ENCODE measurements at places on chromosomes 16 and 17.

GRCh38 chr17:796609-797008 lies 14.5 kb downstream of the MRM3 start:
- no peak for DNase-seq

GRCh38 chr16:84009282-84009681 lies 33.3 kb downstream of the SLC38A8 start:
- DNase-seq, result no peak

DNA sequence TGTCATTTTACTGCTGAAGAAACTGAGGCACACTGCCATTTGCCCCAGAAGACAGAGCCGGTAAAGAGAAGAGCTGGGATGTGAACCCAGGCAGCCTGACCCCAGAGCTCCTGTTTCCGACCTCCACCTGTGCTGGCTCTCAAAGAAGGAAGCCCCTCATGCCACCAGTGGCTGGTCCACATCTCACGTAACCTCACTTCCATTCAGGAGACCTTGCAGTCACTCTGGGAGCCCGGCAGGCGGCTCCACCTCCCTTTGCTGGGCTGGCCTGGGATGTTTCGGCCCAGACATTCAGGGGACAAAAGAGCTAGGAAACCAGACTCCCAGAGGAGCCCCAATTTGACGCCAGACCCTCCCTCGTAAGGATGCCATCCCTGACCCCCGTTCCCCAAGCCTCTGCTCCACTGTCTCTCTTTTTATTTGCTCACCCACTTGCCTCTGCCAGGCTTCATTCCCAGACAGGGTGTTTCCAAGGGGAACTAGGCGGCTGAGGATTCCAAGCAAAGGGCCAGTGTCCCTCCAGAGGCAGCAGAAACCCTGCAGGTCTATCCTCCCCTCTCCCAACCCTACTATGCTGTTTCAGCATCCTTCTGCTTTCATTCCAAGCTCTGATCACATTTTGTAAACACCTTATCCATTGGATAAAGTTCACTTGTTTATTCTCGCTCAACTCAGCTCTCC lies 2.8 kb downstream of the TAF1C start:
- no peak for DNase-seq

GRCh38 chr17:62648251-62648955 lies 20.9 kb downstream of the MRC2 start:
- no peak for DNase-seq

GRCh38 chr17:42120770-42121769 lies at the start of gene KAT2A:
Gene KAT2A, minus strand, starts transcription at chr17:42121367. Its CDS starts 63 bp downstream, at chr17:42121304.
- peak; percentile 84 for DNase-seq

DNA sequence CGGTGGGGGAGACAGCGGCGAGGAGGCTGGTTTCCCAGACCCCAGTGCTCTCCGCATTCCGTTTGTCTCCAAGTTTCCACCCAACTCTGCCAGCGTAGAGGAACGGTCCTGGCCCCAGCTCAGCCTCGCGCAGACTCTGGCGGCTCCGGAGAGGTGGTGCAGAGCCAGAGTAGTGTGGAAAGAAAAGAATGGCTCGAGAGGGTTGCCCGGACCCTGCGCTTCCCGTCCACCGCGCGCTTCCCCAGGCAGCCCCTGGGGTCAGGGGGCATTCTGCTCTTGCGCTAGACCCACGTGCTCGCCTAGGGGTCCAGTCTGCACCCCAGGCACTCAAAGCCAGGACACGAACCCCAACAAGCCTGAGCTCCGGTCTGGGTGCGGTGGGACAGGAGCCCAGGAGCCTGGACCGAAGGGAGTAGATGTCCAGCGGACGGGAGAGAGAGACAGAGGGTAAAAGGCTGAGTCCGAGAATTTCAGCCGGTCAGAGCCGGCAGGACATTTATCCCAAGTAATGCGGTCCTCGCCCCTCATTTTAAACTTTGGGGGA lies 3.8 kb downstream of the PMP22 start:
- DNase-seq, result no peak

- DNase-seq, result no peak
These were observed 3.9 kb upstream of the CDT1 start for GRCh38 chr16:88799569-88800276.

- DNase-seq, result no peak
These were observed 4.4 kb downstream of the MYL4 start for GRCh38 chr17:47213540-47213939.

- no peak for DNase-seq
These were observed 12.6 kb upstream of the OR1F1 start for GRCh38 chr16:3175157-3176093.

- no peak for DNase-seq
These were observed 24.6 kb upstream of the SHISA9 start for GRCh38 chr16:12876778-12877177.

- DNase-seq, result no peak
These were observed 299.7 kb downstream of the CDH13 start for GRCh38 chr16:82926500-82926899.

- no peak for DNase-seq
These were observed 3.1 kb upstream of the MED11 start for GRCh38 chr17:4728124-4728523.

DNA sequence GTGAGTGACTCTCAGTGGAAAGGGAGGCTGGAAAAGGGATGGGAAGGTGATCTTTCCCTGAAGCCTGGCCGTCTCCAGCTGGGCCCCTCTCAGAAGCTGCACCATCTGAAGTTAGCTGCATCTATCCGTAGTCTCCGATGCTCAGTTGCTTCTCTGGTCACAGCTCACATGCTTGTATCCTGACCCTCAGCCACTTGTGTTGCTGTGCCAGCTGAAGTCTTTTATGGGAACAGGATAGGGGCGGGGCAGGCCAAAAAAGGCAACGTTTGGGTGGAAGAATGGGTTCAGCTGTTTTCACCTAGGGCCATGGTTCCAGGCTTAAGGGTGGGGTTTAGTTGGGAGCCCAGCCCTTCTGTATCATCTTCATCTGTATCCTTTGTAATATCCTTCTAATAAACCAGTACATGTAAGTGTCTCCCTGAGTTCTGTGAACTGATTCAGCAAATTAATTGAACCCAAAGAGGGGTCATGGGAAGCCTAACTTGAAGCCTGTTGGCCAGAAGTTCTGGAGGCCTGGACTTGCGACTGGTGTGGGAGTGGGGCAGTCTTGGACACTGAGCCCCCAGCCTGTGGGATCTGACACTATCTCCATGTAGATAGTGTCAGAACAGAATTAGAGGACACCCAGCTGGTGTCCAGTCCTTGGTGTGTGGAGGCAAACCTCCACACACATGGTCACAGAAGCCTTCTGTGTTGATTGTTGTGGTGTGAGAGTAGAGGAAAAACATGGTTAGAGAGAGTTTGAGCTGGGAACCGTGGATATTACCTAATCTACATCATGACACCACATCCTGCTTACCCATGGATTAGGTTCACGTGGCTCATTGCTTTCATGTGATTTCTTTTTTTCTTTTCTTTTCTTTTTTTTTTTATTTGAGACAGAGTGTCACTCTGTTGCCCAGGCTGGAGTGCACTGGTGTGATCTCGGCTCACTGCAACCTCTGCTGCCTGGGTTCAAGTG lies 49.3 kb upstream of the FBXO47 start:
- DNase-seq, result no peak

DNA sequence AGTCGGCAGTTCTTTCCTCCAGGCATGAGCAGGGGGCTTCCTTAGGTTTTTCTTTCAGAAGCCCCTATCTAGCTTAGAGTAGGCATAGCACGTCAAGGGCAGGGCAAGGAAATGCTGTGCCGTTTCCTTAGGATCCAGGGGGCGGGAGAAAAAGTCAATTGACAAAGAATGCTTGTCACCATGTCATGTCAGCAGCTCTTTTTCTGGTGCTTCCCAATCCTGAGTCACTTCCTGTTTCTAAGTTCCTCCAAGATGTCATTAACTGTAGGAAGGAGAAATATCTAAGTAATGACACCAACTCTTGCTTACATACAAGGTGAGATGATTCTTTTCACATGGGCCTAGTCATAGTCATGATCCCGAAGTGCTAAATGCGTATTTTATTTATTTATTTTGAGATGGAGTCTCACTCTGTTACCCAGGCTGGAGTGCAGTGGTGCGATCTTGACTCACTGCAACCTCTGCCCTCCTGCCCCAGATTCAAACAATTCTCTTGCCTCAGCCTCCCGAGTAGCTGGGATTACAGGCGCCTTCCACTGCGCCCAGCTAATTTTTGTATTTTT lies 35.2 kb downstream of the GJC1 start:
- no peak for DNase-seq

- no peak for DNase-seq
These were observed 11.2 kb downstream of the SLC47A2 start for GRCh38 chr17:19705201-19705600.

GRCh38 chr16:22282254-22282892 lies 14.8 kb upstream of the POLR3E start:
- no peak for DNase-seq

DNA sequence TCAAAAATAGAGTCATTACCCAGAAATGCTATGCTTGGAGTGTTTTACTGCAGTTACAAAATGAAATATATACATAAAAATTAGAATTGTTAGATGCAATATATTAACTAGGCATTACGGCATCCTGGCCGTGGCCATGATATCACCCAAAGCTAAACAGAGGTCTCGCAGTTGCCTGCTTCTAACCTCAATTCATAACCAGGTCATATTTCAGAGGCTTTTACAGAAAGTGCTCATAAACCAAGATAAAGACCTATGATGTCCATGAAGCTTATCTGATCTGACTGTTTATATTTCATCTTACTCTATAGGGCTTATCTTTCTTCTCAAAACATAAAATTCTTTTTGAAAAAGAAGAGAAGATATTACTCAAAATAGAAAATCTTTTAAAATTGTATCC lies 664.5 kb upstream of the SALL1 start:
- no peak for DNase-seq

GRCh38 chr16:84917492-84917891 lies 93.8 kb downstream of the ZDHHC7 start:
- DNase-seq, result no peak

GRCh38 chr17:14910916-14911315 lies 354.2 kb downstream of the PMP22 start:
- DNase-seq, result no peak

DNA sequence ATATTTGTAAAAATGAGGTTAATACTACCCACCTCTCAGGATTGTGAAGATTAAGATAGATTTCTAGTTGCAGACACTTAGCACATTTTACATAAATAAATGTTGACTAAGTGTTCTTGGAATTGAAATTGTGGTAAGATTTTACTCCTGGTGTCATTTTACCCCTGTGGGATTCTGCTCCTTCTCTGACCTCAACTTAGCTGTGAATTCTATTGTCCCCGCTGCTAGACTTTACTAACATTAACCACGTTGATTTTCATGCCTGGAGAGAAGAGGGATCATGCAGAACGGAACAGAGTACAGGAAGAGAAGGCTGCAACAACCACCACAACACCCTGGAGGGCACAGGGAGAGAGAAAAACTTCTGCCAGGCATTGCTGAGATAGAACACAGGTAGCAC lies 2.1 kb upstream of the TOM1L1 start:
- DNase-seq, result no peak

DNA sequence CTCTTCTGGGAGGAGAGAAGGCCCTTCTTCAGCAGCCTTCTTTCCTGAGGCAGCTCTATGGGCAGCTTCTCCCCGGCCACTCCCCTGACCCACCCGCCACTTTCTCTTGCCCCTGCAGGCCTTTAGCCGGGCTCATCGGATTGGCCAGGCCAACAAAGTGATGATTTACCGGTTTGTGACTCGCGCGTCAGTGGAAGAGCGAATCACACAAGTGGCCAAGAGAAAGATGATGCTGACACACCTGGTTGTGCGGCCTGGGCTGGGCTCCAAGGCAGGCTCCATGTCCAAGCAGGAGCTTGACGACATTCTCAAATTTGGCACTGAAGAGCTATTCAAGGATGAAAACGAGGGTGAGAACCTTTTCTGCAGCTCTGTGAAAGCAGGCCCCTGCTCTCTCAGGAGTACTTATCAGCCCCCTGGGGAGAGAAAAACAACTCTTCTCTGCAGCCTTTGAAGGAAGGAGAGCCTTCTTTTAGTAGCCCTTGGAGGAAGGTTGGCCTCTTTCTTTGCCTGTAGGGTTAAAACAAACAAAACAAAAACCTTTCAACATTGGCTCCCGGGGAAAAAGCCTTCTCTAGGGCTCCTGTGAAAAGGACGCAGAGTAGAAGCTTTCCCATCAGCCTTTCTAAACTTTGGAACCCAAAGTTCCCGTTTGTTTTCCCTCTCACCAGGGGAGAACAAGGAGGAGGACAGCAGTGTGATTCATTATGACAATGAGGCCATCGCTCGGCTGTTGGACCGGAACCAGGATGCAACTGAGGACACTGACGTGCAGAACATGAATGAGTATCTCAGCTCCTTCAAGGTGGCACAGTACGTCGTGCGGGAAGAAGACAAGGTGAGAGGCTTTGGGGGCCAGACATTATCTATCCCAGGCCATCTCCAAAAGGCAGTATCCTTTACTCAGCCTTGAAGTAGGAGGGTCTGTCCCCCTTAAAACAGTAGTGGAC lies 12.7 kb downstream of the RNF227 start:
- DNase-seq, result no peak

GRCh38 chr16:26567356-26567755 lies 499.4 kb upstream of the C16orf82 start:
- no peak for DNase-seq

- no peak for DNase-seq
These were observed 451.3 kb downstream of the PMP22 start for GRCh38 chr17:14813649-14814370.

DNA sequence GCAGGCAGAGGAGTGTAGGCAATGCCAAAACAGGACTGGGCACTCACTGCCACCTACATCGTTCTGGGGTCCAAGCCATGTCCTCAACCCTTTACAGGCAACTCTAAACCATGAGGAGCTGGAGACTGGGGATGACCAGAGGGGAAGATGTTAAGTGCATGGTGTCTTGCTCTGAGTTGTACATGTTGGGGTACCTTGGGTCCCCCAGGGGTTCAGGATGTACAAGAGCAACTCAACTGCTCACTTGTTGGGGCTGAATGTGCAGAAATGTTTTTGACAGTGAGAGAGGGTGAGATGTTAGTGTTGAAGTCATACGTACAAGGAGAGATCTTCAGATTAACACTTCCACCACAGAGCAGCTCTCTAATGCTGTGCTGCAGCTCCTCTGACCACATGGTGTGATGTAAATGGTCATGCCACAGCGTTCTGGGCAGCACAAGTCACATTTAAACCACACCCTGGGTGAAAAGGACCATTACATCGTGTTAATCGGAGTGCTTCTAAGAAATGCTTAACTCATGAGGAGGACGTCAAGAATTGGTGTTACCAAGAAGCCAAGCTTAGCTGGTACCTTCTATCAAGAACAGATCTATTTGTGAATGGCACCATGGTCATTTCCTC lies 2.4 kb downstream of the CCL18 start:
- no peak for DNase-seq

GRCh38 chr17:39122991-39123390 lies 28.4 kb downstream of the PLXDC1 start:
- no peak for DNase-seq

GRCh38 chr17:39695089-39695474 lies 4.8 kb upstream of the ERBB2 start:
- DNase-seq, result no peak

GRCh38 chr17:81906476-81907218 lies 4.6 kb downstream of the PCYT2 start:
- no peak for DNase-seq

DNA sequence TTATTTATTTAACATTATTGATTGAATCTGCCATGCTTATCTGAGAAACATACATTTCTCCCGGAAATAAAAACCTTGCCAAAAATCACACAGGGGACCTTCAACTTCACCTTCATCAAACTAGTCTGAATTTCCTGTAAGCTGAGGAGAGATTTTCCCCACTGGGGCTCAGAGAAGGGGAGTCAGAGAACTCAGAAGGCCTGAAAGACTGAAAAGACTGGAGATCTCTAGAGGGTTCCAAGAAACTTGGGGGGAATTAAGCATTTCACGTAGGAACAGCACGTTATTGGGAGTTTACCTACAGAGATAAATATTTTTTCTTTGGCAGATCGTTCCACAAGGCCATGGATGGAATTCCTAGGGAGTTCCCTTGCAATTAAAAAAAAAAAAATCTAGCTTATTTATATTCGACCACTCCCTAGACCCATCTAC lies 528 bp upstream of the NOL11 start:
- peak; percentile 24 for DNase-seq

Measured in NCI-H2081 (cell line).